ENCODE measurements at places on chromosomes 16 and 17.

DNA sequence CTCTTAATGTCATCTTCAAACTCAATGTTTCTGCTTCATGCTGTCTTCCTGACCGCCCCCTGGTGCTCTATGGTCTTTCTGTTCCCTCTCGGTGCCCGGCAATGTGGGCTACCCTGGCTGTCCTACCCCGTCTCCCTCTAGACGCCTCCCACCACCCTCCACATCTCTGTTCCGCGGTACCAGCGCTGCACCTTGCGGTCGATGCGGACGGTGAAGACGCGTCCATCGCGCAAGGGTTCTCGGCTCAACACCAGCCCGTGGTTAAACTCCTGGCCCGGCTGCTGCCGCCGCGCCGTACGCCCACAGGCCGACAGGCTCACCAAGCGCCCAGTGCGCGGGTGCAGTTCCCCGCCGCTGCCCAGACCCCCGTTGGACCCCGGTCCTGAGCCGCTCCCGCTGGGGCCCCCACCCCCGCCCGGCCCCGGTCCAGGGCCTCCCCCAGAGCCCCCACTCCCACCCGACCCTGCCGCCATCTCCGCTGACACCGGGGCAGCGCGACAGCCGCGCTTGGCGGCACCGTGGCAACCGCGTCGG, at the start of gene NEURL4:
Gene NEURL4, minus strand, starts transcription at position 496 of the 534 bp plus-strand sequence. Its CDS starts 23 bp downstream, at position 473.
- DNase-seq: peak; percentile 27

DNA sequence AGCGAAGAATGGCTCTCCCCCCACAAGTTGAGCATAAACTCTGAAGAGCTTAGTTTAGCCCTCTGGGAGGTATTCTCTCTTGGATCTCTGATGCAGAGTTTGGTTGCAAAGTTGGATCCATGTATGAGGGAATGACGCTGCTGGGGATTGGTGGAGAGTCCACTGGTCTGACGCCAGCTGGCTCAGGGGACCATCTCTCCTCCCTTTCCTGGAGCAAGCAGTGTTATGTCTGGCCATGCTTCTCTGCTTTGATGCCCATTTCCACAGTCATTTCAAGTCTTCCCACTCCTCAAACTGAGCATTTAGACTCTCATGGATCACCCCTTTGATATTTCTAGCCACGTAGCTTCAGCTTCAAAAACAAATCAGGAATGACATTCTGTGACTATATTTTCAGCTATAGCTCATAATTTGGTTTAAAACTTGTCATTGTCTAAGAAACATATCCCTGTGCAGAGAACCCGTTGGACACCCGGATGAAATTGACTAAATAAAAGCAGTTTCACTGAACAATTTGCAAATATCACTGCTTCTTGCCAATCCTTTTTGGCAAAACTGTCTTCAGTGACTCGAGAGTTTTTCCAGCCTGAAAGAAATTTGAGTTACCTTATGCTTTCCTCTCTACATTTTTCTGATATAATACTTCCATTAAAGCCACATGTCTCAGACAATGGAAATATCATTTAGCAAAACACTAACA, 193.4 kb upstream of the CDH11 start:
- DNase-seq: no peak

- DNase-seq: peak; percentile 49
Measured at GRCh38 chr17:20116683-20117309, 107.6 kb downstream of the SPECC1 start.

GRCh38 chr17:1160591-1161390, 19.0 kb downstream of the ABR start:
- DNase-seq: no peak

DNA sequence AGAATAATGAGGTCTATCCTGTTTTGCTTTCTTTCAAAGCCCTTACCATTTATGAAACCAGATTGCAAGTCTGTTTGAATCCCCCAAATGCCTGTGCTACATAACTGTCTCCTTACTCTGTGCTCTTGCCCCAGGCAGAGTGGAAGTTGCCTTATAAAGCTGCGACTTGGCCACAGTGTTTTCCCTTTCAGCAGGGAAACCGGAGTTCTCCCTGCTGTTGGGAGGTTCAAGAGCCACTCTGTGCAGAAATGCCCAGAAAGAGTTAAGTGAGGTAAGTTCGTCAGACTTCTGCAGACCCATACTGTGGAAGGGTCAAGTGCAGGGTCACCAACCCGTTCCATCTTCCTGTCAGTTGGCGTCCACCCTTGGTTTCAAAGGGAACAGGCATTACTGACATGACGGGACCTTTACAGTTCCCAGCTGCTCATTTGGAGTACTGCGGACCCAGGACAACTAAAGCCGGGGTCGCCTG, 508.9 kb downstream of the WWOX start:
- no peak for DNase-seq

- peak; percentile 62 for DNase-seq
Measured at GRCh38 chr16:84518804-84519341, 14.4 kb upstream of the MEAK7 start.

- no peak for DNase-seq
Measured at GRCh38 chr16:74583926-74584666, 22.8 kb downstream of the GLG1 start.

All from activated gamma-delta T cell treated with Interleukin-2 at 50 U/mL for 16 hours (primary cell).